ENCODE measurements at places on chromosomes 4 and X.

GRCh38 chr4:125397226-125397625 is 82.5 kb downstream of the FAT4 start:
- no peak for DNase-seq

DNA sequence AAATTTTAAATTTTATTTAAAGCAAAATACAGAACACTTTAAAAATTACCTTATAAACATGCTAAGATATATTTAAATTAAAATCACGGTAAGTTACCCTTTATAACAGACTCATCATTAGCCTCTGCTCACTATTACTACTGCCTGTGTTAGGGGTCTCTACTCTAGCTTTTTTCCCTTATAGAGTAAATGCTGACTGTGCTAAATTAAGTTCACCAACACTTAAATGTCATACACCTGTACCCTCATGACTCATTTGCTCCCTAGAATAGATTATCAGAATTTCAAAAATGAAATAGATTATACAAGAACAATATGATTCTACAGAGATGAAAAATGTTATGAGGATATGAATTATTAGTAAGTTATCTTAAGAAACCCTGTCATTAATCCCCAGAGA is 131.1 kb upstream of the INPP4B start:
- no peak for DNase-seq

GRCh38 chr4:153143527-153144348 is 60.5 kb upstream of the TRIM2 start:
- DNase-seq: no peak

DNA sequence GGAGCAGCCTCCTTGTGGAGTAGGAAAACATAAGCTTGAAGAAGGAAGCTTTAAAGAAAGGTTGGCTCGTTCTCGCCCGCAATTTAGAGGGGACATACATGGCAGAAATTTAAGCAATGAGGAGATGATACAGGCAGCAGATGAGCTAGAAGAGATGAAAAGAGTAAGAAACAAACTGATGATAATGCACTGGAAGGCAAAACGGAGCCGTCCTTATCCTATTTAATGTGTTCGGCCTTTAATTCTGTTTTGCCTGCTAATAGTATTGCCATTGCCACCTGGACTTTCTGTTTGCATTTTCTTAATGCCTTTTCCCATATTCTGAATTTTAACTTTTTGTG is 1.4 kb downstream of the TCEAL1 start:
- no peak for DNase-seq

GRCh38 chr4:83618991-83619645 is 83.2 kb downstream of the GPAT3 start:
- DNase-seq: no peak

- DNase-seq: no peak
These were observed 58.7 kb downstream of the METTL14 start for GRCh38 chr4:118743867-118744266.

Measured in spleen (tissue), 13 donors.